ENCODE measurements at places on chromosomes 11 and 22.

- no peak overlapping the region for H3K4me3 ChIP-seq
- no peaks in the 10 kb centered on the region for H3K27me3 ChIP-seq
- no peaks in the 10 kb centered on the region for H3K4me1 ChIP-seq
- DNase-seq: no peak
- H3K27ac ChIP-seq: no peak overlapping the region
Measured at GRCh38 chr11:11567936-11568650, 53.7 kb downstream of the GALNT18 start.

- no peaks in the 10 kb centered on the region for H3K4me1 ChIP-seq
- H3K36me3 ChIP-seq: no peaks in the 10 kb centered on the region
- H3K27me3 ChIP-seq: no peaks in the 10 kb centered on the region
- H3K27ac ChIP-seq: no peak overlapping the region
- no peak overlapping the region for H3K4me3 ChIP-seq
Measured at GRCh38 chr11:70772950-70773349, 374.6 kb downstream of the CTTN start.

GRCh38 chr11:45643598-45644260 is 21.7 kb downstream of the CHST1 start:
- DNase-seq: no peak
- no peaks in the 10 kb centered on the region for H3K36me3 ChIP-seq
- no peaks in the 10 kb centered on the region for H3K27me3 ChIP-seq
- no peaks in the 10 kb centered on the region for H3K4me1 ChIP-seq

- H3K4me1 ChIP-seq: no peaks in the 10 kb centered on the region
- H3K4me3 ChIP-seq: no peak overlapping the region
- no peaks in the 10 kb centered on the region for H3K27me3 ChIP-seq
- no peak overlapping the region for H3K27ac ChIP-seq
Measured at GRCh38 chr11:35030716-35031213, 108.2 kb upstream of the CD44 start.

DNA sequence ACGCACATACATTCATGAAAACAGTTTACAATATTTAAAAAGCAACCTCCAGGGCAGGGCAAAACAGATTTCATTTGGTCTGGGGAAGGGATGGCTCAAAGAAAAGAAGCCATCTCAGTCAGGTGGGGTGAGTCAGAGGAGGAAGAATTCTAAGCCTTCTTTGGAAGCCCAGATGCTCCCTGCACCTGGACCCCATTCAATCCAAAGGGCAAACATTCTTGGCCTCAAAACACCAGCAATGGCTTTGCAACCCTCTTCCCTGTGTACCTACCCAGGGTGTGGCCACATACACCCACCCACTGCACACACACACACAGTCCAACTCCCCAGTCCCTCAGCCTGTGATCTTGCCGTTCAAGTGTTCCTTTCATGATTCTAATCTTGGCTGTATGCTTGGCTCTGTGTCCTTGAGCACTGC is 2.0 kb downstream of the KCNE3 start:
- no peak overlapping the region for H3K27ac ChIP-seq
- no peaks in the 10 kb centered on the region for H3K36me3 ChIP-seq
- H3K4me1 ChIP-seq: peaks cover 4% of the 10 kb centered on the region
- H3K4me3 ChIP-seq: no peak overlapping the region

DNA sequence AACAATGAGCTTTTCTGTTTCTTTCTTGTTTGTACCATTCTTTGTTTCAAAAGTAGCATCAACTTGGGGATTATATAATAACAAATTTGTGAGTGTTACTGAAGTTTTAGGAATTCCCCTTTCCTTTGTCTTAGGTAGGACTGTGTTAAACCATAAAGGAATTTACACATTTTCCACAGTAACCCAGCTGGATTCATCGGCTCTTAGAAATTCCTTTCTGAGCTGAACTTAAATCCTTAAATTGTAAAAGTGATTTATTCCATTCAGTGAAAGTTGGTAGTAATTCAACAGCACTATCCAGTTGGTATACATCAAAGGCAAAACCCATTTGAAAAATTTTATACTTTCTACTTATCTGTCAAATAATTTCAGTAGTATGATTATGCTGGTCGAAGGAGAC is 11.8 kb downstream of the EMSY start:
- H3K36me3 ChIP-seq: peaks cover 2% of the 10 kb centered on the region
- no peak for DNase-seq
- peaks cover 2% of the 10 kb centered on the region for H3K4me1 ChIP-seq
- H3K27ac ChIP-seq: no peak overlapping the region
- H3K4me3 ChIP-seq: peak overlapping the region; percentile 40
- no peaks in the 10 kb centered on the region for H3K27me3 ChIP-seq

DNA sequence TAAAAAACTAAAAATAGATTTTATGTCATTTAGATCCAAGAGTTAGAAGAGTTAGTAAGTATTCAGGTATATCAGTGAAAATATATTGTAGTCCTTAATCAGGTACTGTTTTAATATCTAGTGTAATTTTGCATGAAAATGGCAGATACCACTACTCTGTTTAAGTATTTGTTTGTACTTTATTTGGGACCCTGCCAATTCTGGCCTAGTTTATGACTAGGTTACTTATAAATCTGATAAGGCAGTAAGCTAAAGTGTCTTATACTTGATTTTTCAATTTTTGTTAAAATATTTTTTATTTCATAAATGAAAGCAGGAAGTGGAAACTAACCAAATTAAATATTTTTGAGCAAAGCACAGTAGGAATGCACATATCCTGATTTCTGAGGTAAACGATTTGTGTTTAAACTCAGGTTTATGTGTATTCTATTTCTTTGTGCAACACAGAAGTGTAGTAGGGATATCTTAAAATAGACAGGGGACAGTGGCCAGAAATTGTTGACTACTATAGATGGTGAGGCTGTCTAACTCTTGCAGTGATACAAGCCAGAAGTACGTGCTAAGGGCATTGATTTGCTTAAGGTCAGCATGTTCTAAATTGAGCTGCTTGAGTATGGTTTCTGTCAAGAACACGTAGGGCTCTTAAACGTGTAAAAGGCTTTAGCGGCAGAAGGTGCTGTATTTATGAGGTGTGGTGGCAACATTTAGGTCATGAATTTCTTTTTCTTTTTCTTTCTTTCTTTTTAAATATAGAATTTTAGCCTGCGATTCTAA is 34.0 kb downstream of the HIPK3 start:
- no peaks in the 10 kb centered on the region for H3K27me3 ChIP-seq
- H3K27ac ChIP-seq: no peak overlapping the region
- no peak for DNase-seq
- H3K4me1 ChIP-seq: no peaks in the 10 kb centered on the region

DNA sequence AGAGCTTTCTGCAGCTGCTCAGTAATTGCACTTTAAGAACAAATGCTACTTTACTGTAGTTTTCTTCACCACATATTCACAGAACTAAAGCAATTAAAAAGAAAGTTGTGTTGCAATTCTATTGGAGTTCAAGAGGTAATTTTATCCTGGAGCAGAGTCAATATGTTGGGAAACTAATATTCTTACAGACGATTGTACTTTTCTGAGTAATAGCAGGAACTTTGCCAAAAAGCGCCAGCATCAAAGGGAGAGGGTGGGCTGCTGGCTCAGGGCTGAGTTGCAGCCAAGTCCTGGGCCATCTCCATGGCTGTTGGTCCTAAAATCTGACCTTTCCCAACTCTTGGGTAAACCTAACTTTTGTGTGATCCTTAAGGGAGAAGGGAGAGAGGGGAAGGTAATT is 73.6 kb upstream of the MYO18B start:
- H3K36me3 ChIP-seq: no peaks in the 10 kb centered on the region
- no peak overlapping the region for H3K27ac ChIP-seq
- no peaks in the 10 kb centered on the region for H3K27me3 ChIP-seq
- DNase-seq: no peak
- no peaks in the 10 kb centered on the region for H3K4me1 ChIP-seq

DNA sequence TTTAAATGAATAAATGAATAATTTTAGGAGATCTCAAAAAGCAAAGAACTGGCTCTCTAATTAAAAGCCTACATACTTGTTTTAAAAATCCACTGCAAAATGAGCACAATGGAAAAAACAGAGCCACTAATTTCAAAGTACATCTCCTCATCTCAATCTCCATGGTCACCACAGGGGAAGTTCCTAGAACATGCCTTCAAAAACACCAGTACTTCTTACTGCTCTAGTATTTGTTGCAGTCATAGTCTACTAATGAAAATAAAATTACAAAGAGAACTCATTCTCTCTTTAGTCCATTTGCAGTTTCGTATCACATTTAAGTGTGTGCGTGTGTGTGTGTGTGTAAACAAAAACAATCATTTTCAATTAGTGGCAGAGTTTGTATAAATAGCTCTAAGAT is 54.0 kb downstream of the PIK3C2A start:
- H3K4me3 ChIP-seq: no peak overlapping the region
- H3K27ac ChIP-seq: no peak overlapping the region

- H3K4me1 ChIP-seq: peaks cover 23% of the 10 kb centered on the region
- H3K36me3 ChIP-seq: peaks cover 12% of the 10 kb centered on the region
- no peak overlapping the region for H3K27ac ChIP-seq
Measured at GRCh38 chr22:41907436-41908401, 7.2 kb downstream of the SHISA8 start.

- H3K4me1 ChIP-seq: no peaks in the 10 kb centered on the region
- no peak overlapping the region for H3K4me3 ChIP-seq
- no peak for DNase-seq
Measured at GRCh38 chr22:17884084-17884483, 109.8 kb upstream of the BID start.

DNA sequence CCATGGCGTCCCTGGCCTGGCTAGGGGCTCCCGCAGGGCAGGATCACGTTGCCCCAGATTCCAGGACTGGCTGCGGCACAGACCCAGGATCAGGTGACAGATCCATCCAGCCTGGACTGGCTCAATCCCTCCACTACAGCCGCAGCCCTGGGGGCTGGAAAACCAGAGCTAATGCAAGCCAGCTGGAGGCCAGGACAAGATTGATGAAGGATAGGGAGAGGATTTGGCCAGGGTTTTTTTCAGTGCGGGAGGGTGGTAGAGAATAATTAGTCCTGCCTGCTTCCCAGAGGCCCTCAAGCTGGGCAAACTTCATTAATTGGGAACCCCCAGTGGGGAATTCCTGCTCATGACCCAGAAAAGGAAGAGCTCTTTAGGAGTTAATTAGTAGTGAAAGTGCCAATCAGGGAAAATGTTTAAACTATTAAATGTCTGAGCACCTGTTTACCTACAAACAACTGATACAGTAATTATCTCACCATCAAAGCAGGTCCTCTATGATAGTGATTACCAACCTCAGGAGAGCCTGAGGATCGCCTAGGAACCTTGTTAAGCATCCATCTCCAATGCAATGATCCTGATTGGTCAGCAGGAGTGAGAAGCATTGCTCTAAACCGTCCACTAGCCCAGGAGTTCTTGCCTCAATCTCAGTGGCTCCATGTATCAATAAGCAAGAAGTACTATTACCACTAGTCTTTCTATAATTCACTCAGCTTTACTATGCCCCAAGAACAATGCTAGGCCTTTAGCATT is 33.0 kb upstream of the MYOD1 start:
- H3K4me1 ChIP-seq: no peaks in the 10 kb centered on the region
- H3K27ac ChIP-seq: no peak overlapping the region

DNA sequence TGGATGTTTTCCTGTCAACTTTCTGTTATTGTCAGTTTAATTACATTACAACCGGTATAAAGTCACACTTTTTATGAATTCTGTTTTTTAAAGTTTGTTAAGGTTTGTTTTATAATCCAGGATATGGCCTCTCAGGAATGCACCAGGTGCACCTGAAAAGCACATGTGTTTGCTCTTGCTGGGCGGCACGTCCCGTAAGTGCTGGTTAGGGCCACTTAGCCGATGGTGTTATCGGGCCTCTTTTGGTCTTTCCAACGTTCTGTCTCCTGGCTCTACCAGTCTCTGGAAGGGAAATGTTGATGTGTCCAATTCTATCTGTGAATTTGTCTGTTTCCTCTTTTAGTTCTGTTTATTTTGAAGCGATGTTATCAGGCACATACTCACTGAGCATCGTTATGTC is 695.7 kb downstream of the BRD1 start:
- H3K4me3 ChIP-seq: no peak overlapping the region
- H3K27me3 ChIP-seq: no peaks in the 10 kb centered on the region
- no peaks in the 10 kb centered on the region for H3K4me1 ChIP-seq
- H3K36me3 ChIP-seq: no peaks in the 10 kb centered on the region

Data from H1 (cell line).